Heart left ventricle (tissue), 16 donors: ENCODE measurements at places on chromosomes 1 and 21. TPM values are rescaled to one million over a fixed set of nuclear protein-coding genes. Genes with fewer than 3 reads are reported as not detected.
A peak's percentile ranks its signal among the peaks of the same experiment; 100 is the strongest.

- DNase-seq: no peak
These were observed 21.4 kb upstream of the FASLG start for GRCh38 chr1:172637522-172637921.

GRCh38 chr1:95179205-95179986 is 54.6 kb upstream of the RWDD3 start:
- no peak for DNase-seq

- DNase-seq: no peak
These were observed 566 bp upstream of the PAQR7 start for GRCh38 chr1:25875856-25876692.

DNA sequence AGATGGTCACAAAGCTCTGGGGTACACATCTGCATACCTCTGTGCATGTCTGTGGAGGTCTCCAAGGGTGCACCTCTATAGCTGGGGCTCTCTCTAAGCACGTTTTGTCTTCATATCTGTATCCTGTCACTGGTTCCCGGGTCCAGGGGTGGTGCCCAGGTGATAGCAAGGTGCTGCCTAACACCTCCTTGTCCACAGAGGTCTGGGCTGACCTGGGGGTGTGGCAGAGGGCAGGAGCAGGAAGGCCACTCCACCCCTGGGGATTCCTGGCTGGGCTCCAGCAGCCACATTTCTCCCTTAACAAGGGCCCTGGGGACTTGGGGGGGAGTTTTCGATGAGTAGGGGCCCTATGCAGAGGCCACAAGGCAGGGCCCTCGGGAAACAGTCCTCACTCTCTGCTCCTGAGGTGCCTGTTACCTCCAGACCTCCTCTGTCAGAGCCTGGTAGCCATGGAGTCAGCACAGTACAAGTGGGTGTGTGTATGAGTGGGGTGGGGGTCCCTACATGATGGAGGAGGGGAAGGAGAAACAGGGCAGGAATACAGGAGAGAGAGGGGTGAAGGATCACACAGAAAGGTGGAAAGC is 7.0 kb upstream of the CDCP2 start:
- DNase-seq: no peak

- no peak for DNase-seq
These were observed 11.8 kb upstream of the MAB21L3 start for GRCh38 chr1:116099379-116099778.

DNA sequence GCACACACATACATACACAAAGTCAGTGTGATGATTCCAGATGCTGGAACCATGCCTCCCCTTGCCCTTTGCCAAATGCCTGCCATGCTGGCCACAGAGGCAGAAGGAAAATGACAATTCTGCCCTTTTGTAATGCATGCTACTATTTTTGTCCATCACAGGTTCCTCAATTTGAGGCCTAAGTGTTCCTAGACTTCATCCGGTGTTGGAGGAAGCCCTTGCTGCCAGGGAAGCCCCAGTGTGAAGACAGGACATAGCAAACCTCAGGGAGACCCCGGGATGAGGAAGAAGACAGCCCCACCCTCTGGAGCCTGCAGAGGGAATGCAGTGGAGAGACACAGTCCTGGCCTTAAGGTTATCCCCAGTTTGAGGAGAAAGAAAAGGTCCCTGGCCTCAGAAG is 14.4 kb downstream of the PRR9 start:
- no peak for DNase-seq

DNA sequence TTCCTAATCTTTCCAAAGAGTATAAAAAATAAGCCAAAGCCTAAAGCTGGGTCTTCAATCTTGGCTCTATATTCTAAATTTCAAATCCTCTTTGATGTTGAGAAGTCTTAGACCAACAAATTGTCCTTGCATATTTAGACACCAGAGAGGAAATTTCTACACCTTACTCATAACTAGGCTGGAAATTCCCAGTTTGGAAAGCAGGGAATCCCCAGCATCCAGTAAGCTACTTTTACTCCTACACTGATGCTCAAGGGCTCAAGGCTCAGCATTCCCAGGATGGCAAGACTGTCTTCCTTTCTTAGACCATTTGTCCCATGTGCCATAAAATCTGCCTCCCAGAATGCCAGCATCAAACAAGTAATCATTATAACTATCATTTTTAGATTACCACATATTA is 28.3 kb downstream of the PRDX6 start:
- DNase-seq: no peak

- DNase-seq: peak; percentile 82
These were observed 6.4 kb downstream of the SELENON start for GRCh38 chr1:25806418-25806817.

DNA sequence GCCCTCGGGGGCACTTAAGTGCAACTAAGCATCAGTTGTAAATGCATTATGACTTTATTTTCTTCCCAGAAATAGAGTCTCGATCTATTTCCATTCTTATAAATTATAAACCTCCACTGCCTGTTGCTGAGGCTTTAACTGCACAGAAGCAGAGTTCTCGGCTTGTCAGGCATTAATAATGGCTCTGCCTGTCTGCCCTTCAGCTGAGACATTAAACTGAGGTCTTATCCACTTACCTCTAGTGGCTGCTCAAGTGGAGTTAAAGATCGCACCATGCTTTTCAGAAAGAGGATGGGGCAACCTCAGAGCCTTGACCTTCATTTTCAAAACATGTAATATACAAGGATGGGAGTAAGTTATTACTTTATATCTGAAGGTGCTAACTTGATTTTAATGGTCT is 597.6 kb upstream of the PRMT6 start:
- no peak for DNase-seq

- no peak for DNase-seq
These were observed 28.1 kb downstream of the IL6R start for GRCh38 chr1:154433161-154433764.

DNA sequence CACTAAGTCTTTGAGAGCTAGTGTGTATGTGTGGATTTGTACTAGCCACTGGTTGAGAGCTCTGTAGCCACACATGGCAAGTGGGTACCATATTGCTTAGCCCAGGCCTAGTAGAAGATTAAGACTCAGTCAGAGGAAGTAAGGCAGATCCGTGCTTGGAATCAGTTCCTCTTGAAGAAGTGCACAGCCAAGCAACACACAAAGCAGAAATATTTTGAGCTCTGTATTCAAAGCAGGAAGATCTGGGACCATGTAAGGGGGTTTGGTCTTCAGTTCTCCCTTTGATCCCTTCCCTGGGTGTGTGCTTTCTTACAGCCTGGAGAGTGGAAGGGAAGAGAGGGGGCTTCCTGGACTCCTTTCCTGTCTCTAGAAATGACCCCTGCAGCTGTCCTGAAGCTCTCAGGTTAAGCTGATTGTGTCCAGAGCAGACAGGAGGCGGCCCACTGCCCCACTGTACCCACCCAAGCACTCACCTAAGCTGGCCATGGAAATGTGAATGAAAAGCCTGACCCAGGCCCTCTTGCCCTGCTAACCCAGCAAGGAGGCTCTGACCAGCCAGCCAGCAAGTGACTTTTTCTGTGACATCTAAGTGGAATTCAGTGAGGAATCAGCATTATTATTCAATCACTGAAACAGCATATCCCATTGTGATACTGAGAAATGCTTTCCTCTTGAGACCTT is 3.6 kb downstream of the ETS2 start:
- no peak for DNase-seq

GRCh38 chr1:147168626-147169058 is 3.6 kb downstream of the PRKAB2 start:
- DNase-seq: no peak

GRCh38 chr1:73162564-73162963 is 880.2 kb upstream of the NEGR1 start:
- no peak for DNase-seq

DNA sequence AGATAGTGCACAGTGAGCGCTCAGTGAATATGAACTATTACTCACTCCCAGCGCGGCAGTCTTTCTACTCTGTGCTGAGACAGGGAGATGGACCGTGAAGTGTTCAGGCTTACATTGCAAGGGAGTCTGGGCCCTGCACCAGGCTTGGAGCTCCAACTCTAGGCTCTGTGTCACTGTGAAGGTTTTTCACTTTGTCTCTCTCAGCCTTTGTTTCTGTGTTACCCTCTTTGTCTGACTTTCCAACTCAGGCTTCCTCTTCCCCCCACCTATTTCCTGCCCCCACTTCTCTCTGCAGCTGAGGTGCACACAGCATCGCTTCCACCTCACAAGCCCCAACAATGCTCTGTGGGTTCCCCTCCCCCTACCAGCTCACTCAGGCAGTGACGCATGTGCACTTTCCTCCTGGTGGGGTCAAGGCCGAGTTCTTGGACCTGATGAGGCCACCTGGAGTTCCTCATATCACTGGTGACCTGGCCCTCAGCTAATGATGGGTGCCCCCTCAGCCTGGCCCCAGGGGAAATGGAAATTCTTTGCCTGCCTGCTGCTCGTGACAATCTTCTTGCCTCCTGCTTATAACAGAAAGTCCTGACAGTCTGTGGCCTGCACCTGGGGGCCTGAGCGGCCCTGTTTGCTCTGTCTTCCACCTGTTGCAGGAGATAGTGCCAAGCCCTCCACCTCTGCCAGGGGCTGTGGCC is 1.1 kb upstream of the LCK start:
- DNase-seq: peak; percentile 75

DNA sequence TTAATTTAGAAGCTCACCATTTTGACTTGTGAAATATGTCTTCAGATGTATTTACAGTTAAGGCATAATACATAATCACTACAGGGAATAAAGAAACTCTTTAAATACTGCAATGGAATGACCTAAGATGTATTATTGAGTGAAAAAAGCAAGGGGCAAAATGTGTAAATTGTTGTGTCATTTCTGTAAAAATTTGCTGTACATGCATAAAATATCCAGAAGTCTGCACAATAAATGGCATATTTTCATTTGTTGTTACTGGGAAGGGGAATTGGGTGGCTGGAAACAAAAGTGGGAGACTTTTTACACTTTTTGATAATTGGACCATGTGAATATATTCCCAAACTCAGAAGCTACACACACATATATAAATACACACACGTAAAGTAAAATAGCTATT is 17.1 kb downstream of the LRIG2 start:
- no peak for DNase-seq

DNA sequence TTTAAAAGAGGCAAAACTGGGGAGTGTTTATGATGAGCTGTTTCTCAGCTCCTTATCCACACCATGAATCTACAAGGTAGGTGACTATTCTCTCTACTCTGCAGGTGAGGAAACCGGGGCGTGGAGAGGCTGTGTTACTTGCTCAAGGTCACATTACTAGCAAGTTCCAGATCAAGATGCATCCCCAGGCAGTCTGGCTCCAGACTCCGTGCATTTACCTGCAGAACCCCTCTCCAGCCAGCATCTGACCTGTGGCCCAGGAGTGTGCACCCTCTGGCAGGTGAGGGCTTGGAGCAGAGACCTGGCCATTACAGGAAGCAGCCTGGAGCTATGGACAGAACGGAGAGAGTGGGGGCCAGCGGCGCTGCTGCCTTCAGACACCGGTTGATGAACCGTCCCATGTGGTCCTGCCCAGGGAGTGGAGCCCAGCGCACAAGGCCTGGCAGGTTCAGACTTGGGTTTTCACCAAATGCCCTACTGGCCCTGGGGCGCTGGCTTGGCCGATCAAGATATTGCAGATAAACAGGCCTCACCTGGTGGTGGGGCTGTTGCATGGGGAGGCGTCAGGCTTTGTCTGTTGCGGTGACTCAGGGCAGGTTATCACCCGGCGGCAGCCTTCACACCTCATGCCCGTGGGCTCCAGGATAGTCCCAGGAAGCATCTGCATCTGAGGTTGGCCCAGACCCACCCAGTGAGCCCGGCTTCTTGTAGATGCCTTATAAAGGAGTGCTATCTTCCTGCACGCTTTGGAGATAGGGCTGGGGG is 29.2 kb upstream of the WNT4 start:
- no peak for DNase-seq

- no peak for DNase-seq
These were observed 5.3 kb downstream of the CLCA2 start for GRCh38 chr1:86429122-86429725.

DNA sequence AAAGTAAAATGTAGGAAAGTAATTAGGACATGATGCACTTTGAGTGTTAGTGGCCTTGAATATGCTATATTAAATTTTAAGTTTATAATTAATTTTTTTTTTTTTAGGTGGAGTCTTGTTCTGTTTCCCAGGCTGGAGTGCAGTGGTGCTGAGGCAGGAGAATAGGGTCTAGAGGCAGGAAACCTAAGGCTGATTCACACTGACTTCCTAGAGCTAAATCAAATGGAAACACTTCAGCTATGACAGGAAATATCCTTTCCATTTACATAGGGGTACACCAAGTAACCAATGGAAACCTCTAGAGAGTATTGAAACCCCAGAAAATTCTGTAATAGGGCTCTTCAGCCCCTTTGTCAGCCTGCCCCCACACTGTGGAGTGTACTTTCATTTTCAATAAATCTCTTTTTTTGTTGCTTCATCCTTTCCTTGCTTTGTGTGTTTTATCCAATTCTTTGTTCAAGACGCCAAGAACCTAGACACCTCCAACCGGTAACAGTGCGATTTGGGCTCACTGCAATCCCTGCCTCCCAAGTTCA is 17.9 kb upstream of the THRAP3 start:
- no peak for DNase-seq

GRCh38 chr1:20059847-20060246 is 10.1 kb upstream of the PLA2G5 start:
- no peak for DNase-seq

DNA sequence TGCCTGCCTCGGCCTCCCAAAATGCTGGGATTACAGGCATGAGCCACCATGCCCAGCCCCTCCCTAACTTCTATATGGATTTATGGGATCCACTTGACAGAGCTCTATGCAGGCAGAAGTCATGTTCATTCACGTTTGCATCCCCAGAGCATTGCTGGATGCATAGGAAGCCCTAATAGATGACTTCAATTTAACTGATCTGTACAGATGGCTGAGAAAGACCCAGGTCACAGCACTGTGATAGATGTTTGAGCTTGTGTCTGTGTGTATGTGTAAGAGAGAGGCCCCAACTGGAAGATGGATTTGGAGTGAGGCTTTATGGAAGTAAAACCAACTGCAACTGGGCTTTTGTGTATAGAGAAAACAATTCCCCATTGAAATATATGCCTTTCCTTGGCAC is 30.9 kb upstream of the PLXNA2 start:
- DNase-seq: no peak

Gene SERTAD4
- 4.1 TPM for total RNA-seq

Gene SRM
- total RNA-seq: 52.7 TPM

Gene CRYZL1
- total RNA-seq: 25.3 TPM

Gene CELSR2
- total RNA-seq: 3.7 TPM

Gene AGBL4
- 0.64 TPM for total RNA-seq

Gene DR1
- total RNA-seq: 37.8 TPM

Gene APOBEC4
- not detected for total RNA-seq

Gene KIAA1614
- 5.7 TPM for total RNA-seq

Gene KIRREL1
- total RNA-seq: 8.0 TPM

Gene NR0B2
- 4.9 TPM for total RNA-seq

Gene GNG4
- not detected for total RNA-seq

Gene FCRL6
- total RNA-seq: not detected
